ENCODE measurements at places on chromosomes 13 and 19. TPM values are rescaled to one million over a fixed set of nuclear protein-coding genes. Genes with fewer than 3 reads are reported as not detected.

Gene ZNF614
- total RNA-seq: 14.2 TPM

Gene RNF17
- total RNA-seq: not detected

Gene SPART
- 52.9 TPM for total RNA-seq

Gene CXCL17
- total RNA-seq: not detected

Gene ANKRD24
- total RNA-seq: under 0.01 TPM

Gene MRPS31
- total RNA-seq: 17.8 TPM

Gene CYP2A6
- total RNA-seq: not detected

Gene FFAR1
- not detected for total RNA-seq

Gene CYP2F1
- not detected for total RNA-seq

Gene C19orf53
- total RNA-seq: 223 TPM

Gene MEIOSIN
- total RNA-seq: not detected

Gene TMIGD2
- total RNA-seq: not detected

Gene CD33
- total RNA-seq: 2.4 TPM

Gene AMER2
- total RNA-seq: not detected

Gene PHF11
- total RNA-seq: 18.2 TPM

Gene DCT
- total RNA-seq: not detected

Gene SLC7A10
- not detected for total RNA-seq

Gene CGB7
- total RNA-seq: 0.72 TPM

Gene CEACAM16
- not detected for total RNA-seq

Gene FIZ1
- total RNA-seq: 2.4 TPM

Gene CGB2
- not detected for total RNA-seq

Gene SIGLEC8
- total RNA-seq: not detected

Gene SCGB2B2
- not detected for total RNA-seq

Gene CEACAM8
- not detected for total RNA-seq
